ENCODE measurements at places on chromosomes 5 and 9.

GRCh38 chr9:125977223-125977622 is 230.1 kb downstream of the PBX3 start:
- peak; percentile 56 for DNase-seq

- no peak for DNase-seq
Observed at GRCh38 chr9:36218011-36218410, 27.3 kb downstream of the CLTA start.

DNA sequence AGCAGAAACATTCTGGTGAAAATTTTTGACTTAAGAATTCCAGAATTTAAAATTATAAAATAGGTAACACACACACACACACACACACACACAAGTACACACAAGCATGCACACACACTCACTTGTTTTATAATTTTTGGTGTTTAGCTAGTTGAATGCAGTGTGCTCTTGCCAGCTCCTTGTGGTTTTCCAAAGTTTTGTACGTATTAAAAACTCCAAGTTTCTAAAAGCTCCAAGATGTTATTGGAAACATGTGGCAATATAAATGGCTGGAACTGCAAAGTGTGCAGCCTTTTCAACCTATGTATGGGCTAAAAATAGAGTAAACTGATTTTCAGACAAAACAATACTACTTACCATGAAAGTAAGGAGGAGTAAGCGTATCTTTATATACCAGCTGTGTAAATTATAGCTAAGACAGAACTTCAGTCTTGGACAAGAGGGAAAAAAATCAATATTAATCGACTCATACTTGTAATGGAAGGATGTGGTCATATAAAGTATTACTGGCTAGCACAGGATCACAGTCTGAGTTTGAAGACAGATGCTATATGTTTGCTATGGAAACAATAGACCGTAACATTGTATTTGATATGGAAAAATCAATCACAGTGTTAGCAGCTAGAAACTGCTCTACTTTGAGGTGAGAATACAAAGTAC is 727.1 kb upstream of the GRAMD2B start:
- DNase-seq, result no peak

DNA sequence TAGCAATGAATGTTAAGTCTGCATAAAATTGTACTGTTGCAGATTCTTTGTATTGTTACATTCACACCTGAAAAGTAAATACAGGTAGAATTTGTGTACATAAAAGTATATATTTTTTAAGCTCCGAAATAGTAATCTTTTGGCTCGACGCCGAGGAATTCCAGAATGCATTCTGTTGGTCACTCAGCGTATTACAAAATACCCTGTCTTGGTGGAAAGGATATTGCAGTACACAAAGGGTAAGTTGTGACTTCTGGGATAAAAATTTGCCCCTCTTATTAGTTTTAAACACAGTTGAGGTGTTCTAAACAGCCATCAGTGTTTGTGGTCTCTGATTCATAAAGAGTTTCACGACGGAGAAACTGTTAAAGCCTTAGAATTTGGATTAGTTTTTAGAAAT is 257.6 kb downstream of the ARHGEF28 start:
- DNase-seq, result peak; percentile 39

GRCh38 chr9:113125386-113126035 is 25.3 kb upstream of the SLC31A2 start:
- no peak for DNase-seq

DNA sequence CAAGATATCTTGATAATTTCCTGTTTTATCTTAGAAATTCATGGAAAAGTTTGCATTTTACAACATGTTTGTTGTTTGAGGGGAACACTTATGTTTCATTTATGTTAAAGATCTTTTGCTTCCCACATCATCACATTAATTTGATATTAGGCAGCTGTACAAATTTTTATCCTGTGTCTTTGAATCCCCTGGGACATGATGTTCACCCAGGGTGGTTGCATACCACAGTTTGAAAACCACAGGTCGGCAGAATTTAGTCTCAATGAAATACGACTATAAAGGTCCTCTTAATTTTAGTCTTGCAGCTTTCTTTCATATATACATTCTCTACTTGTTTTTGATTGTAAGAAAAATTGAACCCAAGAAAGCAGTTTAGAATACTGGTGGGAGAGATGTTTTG is 3.7 kb downstream of the NAA35 start:
- DNase-seq, result no peak

- DNase-seq, result peak; percentile 32
Observed at GRCh38 chr5:104540448-104540847, 977.9 kb upstream of the NUDT12 start.

- DNase-seq, result no peak
Observed at GRCh38 chr5:143316844-143317631, 86.4 kb downstream of the NR3C1 start.

DNA sequence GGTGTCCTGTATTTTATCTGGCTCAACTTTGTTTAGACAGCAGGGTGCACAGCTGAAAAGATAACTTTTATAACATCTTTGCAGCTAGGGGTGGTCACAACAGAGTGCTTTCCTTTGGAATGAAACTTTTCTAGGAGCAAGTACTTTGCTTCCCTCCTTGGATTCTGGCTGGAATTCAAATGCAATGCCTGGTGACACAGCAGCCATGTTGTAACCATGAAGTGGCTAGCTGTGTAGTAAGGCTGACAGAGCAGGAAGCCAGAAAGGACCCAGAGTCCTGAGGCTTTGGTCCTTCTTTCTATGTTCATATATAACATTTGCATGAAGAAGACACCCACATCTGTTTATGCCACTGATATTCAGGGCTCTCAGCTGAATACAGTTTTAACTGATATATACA is 48.1 kb downstream of the TENT4A start:
- no peak for DNase-seq

DNA sequence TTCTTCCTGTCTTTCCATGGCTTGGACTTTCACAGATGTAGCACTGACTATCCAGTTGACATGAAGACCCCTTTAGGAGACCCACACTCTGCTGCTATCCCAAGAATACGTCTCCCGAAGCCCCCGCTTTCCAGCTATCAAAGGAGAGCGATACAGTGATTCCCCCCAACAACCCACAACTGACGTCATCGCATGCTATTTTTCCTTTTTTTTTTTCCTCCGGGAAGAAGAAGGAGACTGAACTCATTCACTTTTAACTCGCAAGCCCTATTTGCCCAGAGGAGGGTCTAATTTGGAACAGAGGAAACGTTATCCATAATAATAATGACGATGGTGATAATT is 2.1 kb downstream of the PAPPA start:
- no peak for DNase-seq

DNA sequence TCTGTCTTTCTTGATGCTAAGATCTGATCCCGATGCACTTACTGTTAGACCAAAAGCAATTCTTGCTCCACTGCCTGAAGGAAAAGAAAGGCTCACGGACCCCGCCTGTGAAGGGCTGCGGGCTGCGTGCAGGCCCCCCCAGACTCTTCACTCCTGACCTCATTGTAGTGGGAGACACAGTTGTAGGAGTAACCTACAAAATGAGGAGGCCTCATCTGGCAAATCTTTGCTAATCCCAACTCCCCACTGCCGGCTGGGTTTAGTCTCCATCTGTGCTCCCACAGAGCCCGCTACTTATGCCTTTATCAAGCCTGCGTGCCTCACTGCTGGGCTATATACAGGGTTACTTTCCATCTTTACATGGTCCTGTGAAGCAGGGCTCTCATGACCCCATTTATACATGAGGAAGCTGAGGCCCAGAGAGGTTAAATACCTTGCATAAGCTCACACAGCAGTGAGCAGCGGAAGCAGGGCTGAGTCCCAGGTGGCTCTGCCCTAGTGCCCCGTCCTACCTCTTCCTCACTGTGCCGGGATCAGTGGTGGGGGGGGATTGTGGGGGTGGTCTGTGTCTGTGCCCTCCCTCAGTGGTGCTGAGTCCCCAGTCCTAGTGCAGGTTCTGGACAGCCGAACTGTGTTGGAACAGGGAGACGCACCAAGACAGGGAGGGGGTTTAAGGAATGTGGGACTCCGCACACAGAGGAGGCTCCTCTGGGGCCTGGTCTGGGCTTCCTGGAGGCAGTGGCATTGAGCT is 43.9 kb upstream of the RNF130 start:
- no peak for DNase-seq

DNA sequence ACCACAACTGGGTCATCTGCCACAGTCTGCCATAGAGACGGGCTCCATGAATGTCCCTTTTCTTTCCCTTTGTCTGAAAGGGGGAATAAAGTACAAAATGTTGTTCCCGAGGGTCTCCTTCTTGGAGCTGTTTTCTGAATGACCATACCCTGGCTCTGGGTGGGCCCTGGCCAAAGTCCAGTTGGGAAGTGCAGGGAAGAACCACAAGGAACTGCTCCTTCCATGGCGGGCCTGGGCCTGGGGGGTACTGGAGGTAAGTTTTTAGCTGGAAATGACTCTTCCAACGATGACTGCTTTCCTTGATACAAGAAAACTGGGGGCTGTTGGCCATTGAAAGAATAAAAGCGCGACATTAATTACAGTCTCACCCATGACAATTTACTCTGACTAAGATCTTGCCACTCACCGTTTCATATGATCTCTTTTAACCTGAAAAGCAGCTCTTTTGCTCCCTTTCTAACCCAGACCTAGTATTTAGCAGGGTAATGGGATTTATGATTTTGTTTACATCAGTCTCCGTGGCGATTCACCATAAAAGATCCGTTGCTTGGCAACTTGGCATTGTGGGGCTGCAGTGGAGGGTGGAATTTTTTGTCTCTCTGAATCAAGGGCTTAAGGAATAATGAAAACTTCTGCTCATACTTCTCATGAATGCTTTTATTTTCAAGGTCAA is 89.2 kb upstream of the PTCH1 start:
- DNase-seq, result no peak

- DNase-seq, result peak; percentile 74
Observed at GRCh38 chr5:13987843-13988464, 43.5 kb upstream of the DNAH5 start.

DNA sequence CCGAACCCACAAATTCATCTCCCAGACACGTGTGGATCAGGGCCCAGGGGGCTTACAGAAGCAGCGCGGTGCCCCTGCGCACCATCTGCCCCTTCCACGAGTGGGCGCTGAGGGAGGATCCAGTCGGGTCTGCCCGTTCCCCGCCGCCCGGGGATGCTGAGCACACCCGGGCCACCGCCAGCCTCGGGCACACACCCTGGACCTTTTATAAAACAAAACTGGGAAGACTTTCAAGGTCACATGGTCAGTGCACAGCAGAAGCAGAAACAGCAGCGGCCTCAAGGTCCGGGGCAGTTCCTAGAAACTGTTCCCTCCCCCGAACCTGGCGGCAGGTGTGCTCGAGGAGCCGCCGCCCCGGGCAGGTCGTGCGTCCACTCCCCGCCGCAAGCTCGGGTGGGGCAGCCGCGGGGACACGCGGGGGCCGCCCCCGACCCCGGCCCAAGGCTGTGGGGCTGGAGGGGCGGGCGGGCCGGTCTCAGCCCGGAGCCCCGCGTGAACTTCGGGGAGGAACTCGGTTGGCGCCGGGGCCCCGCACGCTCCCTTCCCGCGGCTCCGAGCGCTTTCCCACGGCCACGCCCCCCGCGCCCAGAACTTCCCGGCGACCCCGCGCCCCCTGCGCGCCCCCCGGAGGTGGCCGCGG is 633 bp upstream of the PPP1R26 start:
- peak; percentile 24 for DNase-seq

DNA sequence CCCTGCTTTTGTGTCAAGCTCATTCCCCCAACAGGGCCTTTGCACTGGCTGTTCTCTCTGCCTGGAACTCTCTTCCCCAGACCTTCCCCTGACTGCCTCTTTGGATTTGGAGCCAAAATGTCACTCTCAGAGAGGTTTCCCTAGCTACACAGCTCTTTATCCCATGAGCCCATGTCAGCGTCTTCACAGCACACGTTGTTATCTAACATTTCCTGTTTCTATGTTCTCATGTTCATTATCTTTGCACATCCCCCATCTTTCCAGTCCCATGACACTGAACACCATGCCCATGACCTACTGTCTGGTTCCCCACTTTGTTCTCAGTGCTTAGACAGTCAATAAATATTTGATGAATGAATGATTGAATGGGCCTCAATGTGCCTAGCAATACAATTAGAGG is 26.3 kb upstream of the ARSI start:
- DNase-seq, result no peak

DNA sequence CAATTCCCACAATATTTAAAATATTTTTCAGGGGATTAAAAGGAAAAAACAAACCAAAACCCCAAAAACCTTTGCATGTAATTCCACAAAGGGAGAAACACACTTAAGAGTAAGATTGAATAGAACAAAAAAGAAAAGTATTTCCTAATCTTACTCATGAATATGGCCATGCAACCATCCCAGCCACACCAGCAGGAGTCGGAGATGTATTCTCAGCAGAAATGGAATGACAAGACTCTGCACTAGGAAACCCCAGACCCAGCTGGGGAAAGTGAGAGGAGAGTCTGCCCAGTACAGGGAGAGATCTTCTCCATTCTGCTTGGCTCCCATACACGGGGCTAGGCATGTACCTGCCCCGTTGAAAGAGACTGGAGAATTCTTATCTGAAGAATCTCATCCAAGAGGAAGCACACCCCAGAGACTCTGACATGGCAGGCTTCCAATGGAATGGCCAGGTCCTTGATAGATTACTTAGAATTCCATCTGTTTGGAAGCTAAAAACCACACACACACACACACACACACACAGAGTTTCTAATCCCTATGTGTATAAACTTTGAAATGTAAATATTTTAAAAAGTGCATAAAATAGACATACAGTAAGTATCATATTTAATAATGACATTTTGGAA is 118.8 kb downstream of the GADD45G start:
- no peak for DNase-seq

DNA sequence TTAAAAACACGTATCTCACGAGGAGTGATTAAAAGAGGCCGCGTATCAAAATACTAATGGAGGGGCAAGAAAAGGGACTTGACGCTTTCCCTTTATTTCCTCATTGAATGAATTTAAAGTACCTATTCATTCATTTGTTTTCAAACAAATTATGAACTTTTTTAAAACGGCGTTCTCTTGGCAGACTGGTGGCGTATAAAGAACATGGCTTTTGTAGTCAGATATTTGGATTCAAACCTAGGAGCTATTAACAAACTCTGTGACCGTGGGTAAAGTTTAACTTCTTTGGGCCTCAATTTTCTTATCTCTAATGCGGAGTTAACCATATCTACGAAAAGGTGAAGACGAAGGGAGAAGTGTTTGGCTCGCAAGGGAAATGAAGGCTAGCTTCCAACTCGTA is 876 bp downstream of the CAAP1 start:
- peak; percentile 17 for DNase-seq

- DNase-seq, result peak; percentile 53
Observed at GRCh38 chr9:6759185-6759977, 1.6 kb downstream of the KDM4C start.

DNA sequence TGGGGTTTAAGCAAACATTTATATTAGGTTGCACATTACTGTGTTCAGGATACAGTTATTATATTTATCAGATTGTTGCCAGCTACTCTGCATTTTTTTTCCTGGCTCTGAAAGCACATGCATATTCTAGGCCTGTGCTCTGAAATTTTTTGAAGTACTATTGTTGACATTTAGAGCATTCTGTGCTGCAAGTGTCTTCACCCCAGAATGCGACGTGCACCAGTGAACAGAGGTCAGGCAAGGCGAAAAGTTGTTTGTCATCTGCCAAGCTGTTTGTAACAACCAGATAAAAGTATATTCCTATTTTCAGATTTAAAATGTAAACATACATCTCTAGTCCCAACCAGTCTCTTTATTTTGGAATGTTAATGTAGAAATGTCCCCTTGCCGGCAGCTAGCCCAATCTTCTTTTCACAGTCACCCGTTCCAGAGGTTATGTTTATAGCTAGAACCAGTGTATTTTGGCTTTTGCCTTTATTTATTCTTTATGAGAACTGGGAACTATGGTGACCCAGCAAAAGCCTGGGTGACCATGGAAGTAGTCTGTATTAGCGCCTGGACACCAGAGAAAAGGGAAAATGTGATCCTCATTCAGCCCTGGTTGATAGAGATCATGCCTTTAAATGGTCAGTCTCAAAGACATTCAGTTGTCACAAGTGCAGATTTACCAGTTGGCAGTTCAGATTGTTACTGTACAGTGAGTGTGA is 84.6 kb downstream of the NDUFAF2 start:
- DNase-seq, result no peak
